ENCODE measurements at places on chromosomes 7 and 10.

GRCh38 chr7:27132978-27133377, 2.4 kb upstream of the HOXA4 start:
- DNase-seq = no peak

GRCh38 chr7:22442882-22443369, 57.1 kb downstream of the STEAP1B start:
- DNase-seq = no peak

- no peak for DNase-seq
Observed at GRCh38 chr7:16563281-16564022, 36.8 kb downstream of the LRRC72 start.

- no peak for DNase-seq
Observed at GRCh38 chr7:79236352-79237028, 217.0 kb downstream of the MAGI2 start.

- no peak for DNase-seq
Observed at GRCh38 chr10:112429654-112430230, 17.0 kb downstream of the ZDHHC6 start.
